GM04503 (cell line): ENCODE measurements at places on chromosomes 11 and 22.

DNA sequence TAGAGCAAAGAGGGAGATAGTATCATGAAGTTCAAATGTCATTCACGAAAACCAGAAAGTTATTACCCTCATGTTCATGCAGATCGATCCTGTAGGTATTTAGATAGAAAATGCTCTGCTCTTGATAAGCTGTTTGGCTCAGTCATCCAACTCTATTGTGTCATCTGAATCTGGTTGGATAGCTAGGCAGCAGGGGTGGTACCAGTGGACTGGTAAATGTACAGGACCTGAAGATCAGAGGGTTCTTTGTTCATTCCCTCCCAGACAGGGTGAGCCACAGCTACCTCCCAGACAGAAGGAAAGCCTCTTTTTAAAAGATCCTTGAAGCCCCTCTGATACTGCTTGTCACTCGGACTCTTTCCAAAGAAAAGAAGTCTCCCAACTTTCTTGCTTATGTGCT is 29.8 kb upstream of the DRD2 start:
- DNase-seq, result no peak

DNA sequence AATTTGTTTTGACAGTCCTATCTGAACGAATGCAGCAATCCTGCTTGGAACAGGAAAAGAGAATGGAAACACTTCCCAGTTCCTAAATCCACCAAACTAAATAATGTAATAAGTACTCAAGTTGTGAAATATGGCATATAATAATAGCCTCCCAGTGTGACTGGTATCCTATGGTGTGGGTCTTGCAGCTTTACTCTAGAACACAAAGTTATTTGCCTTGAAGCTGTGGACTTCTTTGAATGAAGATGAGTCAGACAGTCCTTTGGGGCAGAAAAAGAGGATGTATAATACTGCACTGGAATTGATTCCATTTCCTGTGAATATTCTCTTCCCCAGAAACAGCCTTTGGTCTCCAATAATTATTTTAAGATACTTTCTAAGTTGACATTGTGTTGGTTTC is 887.0 kb downstream of the KCNA4 start:
- no peak for DNase-seq

DNA sequence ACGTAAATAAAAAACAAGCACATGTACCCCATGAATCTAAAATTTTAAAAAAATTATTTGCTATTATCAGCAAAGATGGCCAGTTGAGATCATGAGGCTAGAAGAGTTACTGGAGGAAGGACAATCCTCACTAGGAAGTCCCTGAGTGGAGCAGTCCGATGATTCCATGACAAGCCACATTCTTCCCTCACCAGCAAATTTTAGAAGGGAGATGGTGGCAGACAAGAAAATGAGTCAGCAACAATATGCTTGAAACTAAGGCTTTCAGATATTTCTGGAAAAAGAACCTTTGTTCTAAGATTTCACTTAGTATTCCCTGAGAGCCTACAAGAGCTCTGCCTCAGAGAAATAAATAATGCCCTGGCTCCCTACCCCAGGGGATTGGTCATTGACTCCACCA is 34.9 kb downstream of the P4HA3 start:
- DNase-seq, result no peak

- DNase-seq, result no peak
Observed at GRCh38 chr22:38419121-38419857, 35.7 kb downstream of the KCNJ4 start.

- no peak for DNase-seq
Observed at GRCh38 chr11:120752668-120753067, 241.1 kb downstream of the GRIK4 start.

DNA sequence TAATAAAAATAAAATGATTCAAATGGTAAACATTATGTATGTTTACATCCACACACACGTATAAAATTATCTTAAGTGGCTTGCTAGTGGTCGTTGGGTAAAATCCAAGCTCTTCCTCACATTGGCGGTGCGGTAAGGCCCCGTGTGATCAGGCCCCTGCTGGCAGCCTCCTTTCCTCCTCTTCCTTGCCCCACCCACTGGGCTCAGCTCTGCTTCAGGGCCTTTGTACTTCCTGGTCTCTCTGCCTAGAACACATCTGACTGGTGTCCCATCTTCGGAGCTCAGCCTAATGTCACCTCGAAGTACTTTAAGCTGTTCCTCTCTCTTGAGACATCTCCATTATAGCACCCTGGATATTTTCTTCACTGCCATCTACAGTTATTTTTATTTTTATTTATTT is 52.8 kb downstream of the OSBP2 start:
- no peak for DNase-seq

- no peak for DNase-seq
Observed at GRCh38 chr11:76684516-76684915, 14.0 kb upstream of the LRRC32 start.

DNA sequence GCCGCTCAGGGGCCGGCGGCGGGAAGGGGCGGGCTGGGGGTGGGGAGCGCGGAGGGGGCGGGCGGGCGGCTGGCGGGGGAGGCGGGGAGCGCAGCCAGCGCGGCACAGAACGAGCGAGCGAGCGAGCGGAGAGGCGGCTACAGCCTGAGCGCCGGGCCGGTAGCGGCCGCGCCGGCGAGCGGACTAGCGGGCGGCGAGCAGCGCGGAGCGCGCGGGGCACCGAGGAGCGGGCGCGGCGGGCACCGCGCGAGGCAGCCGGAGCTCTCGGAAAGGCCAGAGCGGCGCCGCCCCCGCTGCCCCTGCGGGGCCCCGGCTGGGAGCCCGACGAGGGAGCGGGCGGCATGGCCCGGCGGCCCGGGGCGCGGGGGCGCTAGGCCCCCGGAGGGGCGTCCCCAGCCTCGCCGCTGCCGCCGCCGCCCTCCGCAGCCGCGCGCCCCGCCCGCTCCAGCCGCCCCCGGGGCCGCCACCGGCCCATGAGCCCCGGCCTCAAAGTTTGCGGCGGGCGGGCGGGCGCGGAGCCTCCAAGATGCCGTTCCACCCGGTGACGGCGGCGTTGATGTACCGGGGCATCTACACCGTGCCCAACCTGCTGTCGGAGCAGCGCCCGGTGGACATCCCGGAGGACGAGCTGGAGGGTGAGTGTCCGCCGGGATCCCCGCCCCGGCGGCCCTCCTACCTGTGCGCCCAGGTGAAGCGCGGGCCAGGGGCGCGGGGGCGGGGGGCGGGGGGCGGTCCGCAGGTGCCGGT is at the start of gene CABP7:
CABP7 (plus strand) TSS at position 105 of the 747 bp plus-strand sequence; CDS start at position 527, 422 bp downstream.
- DNase-seq, result no peak

DNA sequence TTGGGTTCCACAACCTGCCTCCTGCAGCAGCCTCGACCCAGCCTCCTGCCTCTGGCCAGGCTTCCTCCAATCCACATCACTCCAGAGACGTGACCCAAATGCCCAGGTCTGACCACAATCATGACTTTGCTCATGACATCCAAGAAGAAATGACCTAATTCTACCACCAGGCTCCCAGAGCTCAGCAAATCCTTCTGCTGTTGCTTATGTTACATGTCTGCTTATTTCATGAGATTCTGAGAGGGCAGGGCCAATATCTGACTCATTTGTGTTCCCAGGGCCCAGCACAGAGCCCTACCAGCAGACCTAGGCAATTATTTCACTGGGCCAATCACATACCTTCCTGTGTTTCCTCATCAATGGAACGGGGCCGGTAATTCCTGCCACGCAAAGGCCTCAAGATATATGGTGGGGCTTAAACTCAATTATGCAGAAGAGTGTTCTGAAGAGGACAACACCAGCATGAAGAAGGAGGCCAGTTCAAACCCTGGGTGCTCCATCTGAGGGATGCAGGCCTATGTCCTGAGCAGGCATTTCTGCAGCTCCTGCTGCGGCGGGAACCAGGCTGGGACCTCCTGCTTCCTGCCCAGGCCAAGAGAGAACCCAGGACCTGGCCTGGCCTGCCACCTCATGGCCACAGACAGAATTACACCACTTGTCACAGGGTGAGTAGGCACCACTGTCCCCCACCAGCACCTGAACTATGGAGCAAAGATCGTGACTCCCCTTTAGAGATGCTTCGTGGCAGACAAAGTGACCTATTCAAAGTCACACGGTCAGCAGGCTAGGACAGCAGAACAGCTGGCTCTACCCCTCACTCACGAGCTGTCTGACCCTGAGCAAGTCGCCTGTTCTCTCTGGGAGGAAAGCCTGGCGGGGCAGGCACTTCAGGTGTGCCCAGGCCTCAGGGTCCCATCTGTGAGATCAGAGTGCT is 5.9 kb downstream of the CENPM start:
- peak; percentile 85 for DNase-seq

DNA sequence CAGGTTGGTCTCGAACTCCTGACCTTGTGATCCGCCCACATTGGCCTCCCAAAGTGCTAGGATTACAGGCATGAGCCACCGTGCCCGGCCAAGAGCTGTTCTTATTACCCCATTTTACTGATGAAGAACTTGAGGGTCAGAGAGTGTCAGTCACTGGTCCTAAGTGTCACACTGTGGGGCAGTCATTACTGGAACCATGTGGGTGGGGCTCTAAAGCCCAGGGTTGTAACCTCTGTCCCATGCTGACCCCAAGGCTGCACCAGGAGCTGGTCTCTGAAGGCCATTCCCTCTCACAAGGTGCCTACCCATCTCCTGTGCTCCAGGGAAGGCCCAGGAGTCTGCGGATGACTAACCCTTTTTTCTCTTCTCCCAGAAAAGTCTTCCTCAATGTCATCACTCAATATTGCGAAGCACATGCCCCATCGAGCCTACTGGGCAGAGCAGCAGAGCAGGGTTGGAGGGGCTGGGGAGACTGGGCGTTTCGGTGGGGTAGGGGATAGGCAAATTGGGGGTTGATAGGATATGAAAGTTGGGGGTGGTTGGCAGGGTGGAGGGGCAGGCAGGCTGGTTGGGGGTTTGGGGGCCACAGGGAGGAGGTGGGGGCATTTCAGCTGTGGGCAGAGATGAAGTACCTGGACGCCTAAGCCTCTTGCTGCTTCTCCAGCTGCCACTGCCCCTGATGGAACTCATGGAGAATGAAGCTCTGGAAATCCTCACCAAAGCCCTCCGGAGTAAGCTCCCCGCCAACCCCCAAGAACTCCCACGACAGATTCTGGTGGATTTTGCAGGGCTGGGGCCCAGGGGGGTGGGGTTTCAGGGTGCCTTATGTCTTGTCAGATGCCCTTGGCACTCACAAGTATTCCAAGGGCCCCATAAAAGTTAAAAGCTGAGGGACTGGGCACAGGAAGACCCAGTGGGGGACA is 2.0 kb upstream of the ESRRA start:
- DNase-seq, result no peak

DNA sequence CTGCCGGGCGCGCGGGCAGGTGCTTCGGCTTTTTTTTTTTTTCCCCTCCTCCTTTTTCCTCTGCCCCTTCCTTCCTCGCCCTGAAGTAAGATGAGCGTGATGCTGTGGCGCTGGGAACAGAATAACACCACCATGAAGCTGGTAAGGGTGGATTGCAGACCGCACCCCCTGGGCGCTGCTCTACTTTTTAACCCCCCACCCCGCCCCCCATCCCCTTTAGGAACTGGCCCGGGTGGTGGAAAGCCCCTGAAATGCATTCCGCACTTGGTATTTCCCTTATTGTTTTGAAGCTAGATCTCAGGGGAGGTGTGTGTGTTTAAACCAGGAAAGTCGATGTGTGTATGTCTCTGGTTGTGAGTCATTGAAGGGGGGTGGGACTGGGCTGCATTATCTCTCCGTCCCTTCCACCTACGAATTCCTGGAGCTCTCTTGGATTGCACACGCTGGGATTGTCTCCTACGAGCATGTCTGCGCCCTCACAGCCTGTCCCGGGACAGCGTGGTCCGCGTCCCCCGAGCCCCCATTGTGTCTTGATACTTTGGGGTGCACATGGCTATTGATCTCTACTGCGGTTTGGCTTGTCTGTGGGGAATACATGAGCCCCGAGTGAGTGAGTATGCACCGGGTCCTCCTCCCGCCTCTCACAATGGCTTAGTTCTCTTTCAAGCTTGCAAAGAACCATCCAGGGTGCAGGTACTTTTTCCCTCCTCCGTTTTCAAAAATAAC is 64.9 kb downstream of the NAV2 start:
- no peak for DNase-seq
